Stimulated activated CD8-positive, alpha-beta memory T cell treated with anti-CD3 and anti-CD28 coated beads, Interleukin-2, amount 100 ng/mL, for 1 hour (primary cell): ENCODE measurements at places on chromosomes 3 and 15.

- no peak for DNase-seq
These were observed 117.3 kb downstream of the ADAMTS17 start for GRCh38 chr15:100224206-100225185.

DNA sequence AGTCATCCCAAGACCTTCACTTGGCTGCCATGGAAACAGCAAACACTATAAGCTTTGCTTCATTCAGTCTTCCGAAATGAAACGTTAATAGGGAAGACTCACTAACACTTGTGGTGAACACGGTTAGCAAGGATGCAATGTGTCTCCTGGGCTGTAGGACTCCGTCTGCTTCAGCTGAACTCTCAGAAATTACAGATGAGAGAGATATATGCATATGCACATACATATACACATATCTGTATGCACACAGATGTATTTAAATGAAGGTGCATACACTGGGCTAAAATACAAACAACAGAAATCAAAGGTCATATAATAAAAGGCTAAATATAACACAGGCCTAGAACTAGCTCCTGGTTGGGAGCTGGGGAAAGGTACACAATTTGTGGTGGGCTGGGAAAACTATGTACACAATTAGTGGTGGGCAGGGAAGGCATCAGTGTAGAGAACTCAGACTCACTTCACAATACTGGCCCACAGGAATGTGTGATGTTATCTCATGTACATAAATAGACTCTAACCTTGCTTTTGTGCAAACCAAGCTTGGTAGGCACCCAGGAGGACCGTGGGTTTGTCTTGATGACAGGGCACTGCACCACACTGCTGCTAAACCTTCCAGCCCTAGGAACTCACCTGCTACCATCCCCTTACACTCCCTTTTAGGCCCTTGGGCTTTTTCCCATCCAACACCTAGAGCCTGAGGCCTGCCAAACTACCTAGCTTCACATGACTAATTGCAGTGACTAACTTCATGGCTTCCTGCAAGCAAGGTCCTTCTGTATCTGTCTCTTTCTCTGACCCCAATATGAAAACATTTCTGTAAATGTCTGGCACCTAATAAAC lies 873.1 kb downstream of the NSUN3 start:
- no peak for DNase-seq

DNA sequence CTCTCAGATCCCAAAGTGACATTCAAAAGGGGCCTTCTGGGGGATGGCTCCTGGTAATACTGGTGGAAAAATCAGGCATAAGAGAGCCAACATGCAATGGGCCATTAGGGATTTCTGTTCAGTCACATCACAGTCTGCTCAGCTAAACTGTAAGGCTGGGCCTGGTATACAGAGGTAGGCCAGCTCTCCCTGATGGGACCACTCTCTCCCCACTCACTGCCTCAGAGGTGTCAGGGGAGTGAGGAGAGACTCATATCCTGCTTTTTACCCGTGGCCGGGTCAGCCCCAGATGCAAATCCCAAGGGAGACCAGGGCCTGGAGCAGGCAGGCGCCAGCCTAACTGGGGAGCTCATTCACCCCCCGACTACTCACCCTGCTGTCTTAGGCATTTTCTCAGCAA lies 48.1 kb upstream of the TPM1 start:
- no peak for DNase-seq

GRCh38 chr15:51739061-51739712 lies 1.7 kb upstream of the LYSMD2 start:
- no peak for DNase-seq

GRCh38 chr3:170154084-170154483 lies 27.4 kb downstream of the PHC3 start:
- DNase-seq = no peak

- no peak for DNase-seq
These were observed 2.2 kb downstream of the RBP1 start for GRCh38 chr3:139537361-139537760.

GRCh38 chr3:102661707-102662497 lies 227.1 kb downstream of the ZPLD1 start:
- no peak for DNase-seq

GRCh38 chr3:38969317-38970235 lies 82.2 kb downstream of the SCN11A start:
- no peak for DNase-seq

- no peak for DNase-seq
These were observed 45.8 kb downstream of the RASA2 start for GRCh38 chr3:141532609-141533008.

DNA sequence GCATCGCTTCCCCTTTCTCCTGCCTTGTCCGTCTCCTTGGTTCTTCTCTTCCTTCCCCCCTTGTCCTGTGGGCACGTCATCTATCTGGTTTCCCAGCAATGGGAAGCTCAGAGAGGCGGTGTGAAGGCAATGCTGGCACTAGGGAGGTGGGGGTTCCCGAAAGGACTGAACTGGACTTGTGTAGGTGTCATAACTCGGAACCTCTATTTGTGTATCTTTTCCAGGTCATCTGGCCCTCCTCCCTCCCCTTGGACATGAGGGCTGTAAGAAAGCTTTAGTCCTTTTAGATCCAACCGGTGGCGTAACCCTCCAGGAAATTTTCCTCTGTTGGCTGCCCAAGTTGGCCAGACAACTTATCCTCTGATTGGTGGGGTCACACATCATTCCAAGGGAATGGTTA lies 231.5 kb upstream of the TLE3 start:
- no peak for DNase-seq

GRCh38 chr3:132486099-132486498 lies 68.8 kb downstream of the DNAJC13 start:
- no peak for DNase-seq

GRCh38 chr3:186953011-186953487 lies 22.7 kb downstream of the ST6GAL1 start:
- no peak for DNase-seq

DNA sequence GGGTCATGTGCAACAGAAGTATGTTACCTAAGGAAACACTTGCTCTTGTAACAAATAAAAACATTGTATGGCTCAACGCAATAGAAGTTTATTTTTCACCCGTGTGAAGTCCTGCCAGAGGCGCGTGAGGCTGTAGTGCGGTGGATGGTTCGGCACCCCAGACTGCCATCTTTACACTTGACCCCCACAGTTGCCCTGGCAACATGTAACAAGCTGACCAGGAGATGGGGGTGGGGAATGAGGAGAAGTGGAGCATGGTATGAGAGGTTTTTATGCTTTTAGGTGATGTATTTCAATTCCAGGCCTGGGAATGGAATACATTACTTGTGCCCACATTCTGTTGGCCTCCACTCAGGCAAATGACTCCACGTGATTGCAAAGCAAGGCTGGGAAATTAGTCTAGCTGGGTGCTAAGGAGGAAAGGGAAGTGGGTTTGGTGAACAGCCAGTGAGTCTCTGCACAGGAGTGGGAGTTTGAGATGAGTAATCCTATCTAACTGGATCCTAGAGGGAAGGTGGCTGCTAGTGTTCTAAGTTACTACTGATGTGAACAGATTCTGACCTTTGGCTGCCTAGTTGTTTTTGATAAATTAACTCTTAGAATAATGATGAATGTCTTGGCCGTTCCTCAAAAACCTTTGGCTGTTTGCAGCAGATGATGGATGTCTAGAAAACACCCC lies 33.8 kb upstream of the GREM1 start:
- DNase-seq = no peak
